ENCODE measurements at places on chromosomes 13 and 19.

DNA sequence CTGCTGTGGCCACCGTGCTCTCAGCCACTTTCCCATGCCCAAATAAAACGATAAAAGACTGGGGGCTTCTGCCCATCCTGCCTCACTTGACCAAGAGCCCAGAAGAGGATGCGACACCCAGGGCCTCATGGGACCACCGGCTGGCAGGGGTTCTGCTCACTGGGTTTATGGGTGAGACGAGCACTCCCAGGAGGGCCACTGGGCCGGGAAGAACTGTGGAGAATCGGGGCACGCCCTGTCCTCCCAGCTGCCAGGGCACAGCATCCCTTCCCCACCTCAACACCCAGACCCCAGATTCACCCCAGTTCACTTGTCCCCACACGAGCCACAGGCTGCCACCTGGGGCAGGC, 4.7 kb upstream of the F10 start:
- DNase-seq: no peak

DNA sequence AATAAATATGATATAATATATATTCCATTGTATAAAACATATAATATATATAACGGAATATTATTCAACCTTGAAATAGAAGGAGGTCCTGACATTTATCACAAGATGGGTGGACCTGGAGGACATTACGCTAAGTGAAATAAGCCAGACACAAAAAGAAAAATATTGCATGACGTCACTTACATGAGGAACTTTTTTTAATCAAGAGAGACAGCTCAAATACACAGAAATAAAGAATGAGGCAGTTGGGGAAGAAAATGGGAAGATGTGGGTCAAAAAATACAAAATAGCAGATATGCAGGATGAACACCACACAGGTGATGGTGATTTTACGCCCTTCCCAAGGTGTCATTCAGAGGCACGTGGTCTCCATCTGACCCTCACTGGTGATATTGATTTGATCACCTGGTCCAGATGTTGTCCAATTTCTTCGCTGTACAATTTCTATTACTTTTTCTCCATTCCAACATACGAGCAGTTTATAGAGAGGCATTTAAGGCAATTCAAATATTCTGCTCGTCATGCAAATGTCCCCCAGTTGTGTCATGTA, 513 bp upstream of the ZNF317 start:
- no peak for DNase-seq

- no peak for DNase-seq
Measured at GRCh38 chr13:107138486-107138885, 570.5 kb upstream of the ARGLU1 start.

DNA sequence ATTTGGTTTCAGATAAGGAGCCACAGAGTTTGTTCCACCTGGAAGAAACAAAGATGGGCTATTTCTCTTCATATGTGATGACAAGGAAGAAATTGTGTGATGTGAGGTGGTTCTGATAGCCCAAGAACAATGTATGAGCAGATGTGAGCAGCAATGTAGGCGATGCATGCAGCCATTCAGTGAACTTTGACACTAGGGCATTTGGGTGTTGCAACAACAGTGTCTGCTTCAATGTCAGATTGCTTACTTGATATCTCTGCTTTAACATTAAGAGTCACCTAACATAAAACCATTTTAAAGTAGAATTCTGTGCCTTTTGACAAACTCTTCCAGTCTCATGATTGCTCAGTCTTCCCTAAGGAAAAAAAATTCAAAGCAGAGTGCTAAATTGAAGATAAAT, 865.4 kb downstream of the SLITRK6 start:
- DNase-seq: no peak

- no peak for DNase-seq
Measured at GRCh38 chr13:74771964-74772363, 637.8 kb upstream of the KLF12 start.

- no peak for DNase-seq
Measured at GRCh38 chr19:55353356-55353802, 1.1 kb downstream of the COX6B2 start.

GRCh38 chr13:30581582-30581981, 36.1 kb upstream of the USPL1 start:
- DNase-seq: no peak

GRCh38 chr19:51689751-51690453, 3.2 kb upstream of the SPACA6 start:
- no peak for DNase-seq

- no peak for DNase-seq
Measured at GRCh38 chr13:32142115-32142514, 110.5 kb downstream of the FRY start.

DNA sequence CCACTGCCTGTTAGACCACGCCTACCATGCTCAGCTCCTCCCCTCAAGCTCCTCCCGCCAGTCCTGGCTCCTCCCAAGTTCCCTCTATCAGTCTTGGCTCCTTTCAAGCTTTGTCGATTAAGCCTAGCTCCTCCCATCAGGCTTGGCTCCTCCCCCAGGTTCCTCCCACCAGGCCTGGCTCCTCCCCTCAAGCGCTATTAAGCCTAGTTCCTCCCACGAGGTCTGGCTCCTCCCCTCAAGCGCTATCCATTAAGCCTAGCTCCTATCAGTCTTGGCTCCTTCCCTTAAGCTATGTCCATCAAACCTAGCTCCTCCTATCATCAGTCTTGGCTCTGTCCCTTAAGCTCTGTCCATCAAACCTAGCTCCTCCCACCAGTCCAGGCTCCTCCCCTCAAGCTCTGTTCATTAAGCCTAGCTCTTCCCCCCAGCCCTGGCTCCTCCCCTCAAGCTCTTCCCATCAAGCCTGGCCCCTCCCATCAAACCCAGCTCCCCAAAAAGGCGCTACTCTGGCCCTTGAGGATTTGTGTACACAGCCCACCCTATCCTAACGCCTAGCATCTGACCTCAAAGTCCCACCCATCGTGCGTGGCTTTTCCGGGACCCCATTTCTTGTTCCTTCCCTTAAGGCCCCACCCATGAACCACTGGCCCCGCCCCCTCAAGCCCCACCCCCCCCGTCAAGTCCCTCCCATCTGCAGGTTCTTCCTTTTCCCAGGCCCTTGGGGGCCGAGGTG, 10.0 kb downstream of the CAMSAP3 start:
- DNase-seq: no peak

GRCh38 chr19:48395499-48395898, 2.0 kb downstream of the GRIN2D start:
- no peak for DNase-seq

GRCh38 chr13:35283856-35284255, 192.6 kb downstream of the MAB21L1 start:
- no peak for DNase-seq

DNA sequence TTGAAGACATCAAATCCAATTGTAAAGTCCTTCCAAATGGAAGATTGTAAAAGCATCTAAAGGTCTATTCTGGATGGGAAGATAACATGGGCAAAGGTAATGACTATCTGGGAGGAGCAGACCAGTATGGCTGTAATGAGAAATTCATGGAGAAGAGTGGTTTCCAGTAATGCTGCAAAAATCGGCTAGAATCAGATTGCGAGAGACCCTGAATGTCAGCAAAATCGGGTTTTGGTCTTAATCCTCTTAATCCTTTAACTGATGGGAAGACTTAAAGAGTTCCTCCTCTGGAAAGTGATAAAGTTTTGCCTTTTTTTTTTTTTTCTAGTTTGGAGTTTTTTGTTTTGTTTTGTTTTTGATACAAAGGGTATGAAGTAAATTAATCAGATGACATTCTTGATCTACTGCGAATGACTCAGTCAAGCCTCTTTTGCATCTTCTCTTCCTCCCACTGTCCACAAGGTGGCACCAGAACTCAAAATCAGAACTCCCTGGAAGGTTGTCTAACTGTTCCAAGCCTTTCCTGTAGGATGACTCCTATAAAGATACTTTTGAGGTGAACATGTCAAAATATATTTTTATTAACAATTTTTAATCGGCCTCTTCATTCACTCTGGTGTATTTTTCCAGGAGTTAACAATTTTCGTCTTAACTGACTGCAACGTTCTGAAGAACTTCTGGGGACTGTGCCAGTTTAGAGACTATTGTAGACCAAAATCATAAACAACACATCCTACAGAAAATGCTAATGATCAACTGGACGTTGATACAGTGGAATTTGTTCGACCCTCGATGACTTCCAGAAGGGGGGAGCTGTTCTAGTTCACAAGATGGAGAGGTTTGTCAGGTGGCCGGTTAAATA, 213.3 kb upstream of the MIR17HG start:
- no peak for DNase-seq

DNA sequence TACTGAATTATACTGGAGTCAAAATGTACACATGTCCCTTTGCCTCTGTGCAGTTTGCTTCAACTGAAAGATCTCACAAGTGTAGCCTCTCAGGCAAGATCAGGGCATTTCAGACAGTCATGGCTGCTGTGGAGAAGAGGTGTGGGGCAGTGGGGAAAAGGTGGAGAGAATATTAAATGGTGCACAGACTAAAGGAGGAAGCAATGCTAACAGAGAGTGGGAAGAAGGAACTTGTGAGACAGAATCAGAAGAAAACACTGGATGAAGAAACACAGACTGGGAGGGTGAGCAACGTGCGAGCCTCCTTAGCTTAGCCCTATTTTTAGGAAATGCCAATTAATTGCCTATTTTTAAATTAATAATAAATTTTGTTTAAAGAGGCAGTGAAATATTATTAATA, 49.6 kb upstream of the RAP2A start:
- no peak for DNase-seq

DNA sequence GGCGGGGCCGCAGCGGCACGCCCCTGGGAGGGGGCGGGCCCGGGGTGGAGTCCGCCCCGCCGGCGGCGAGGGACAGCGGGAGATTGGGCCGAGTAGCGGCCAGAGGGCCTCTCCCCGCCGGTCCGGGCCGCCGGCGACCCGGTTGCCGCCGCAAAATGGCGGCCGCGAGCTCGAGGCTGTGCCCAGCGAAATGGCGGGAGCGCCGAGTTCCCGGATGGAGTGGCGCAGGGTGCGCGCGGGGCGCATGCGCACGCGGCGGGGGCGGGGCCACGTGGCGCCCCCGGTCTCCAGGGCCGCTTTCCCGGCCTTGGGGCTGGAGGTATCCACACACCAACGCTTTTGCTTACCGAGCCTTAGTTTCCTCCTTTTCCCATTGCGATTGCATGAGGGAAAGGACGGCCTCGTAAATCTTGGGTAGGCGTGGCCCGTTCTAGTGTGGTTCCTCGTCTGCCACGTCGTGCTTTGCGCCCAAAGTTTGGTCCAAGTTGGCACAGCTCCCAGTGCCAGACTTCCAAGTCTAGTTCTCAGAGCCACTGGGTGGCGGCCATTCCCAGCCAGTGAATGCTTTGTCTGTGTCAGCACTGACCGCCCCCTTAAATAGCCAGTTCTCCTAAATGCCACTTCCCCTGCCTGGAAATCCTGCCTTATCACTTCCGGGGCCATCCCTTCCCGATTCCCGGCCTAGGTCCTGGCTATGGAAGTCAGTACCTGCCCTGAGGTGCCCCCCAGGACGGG, 513 bp downstream of the CIRBP start:
- peak; percentile 73 for DNase-seq

DNA sequence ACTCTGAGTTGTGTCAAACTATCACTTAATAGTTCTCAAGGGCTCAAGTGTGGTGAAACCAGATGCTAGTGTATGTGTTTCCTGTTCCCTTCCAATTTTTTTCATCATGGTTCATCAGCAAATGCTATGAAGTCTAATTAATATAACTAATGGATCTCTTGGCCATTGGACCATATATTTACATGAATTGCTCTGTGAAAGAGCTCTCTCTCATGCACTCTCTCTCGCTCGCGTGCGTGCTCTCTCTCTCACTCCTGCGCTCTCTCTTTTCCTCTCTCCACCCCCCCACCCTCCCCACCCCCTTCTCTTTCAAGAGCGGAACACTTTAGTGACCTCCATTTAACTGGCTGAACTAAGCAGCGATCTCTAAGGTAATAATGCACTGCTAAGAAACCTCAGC, 547.0 kb upstream of the GPC6 start:
- DNase-seq: no peak

- no peak for DNase-seq
Measured at GRCh38 chr19:51462681-51463080, 4.4 kb upstream of the SIGLEC8 start.

DNA sequence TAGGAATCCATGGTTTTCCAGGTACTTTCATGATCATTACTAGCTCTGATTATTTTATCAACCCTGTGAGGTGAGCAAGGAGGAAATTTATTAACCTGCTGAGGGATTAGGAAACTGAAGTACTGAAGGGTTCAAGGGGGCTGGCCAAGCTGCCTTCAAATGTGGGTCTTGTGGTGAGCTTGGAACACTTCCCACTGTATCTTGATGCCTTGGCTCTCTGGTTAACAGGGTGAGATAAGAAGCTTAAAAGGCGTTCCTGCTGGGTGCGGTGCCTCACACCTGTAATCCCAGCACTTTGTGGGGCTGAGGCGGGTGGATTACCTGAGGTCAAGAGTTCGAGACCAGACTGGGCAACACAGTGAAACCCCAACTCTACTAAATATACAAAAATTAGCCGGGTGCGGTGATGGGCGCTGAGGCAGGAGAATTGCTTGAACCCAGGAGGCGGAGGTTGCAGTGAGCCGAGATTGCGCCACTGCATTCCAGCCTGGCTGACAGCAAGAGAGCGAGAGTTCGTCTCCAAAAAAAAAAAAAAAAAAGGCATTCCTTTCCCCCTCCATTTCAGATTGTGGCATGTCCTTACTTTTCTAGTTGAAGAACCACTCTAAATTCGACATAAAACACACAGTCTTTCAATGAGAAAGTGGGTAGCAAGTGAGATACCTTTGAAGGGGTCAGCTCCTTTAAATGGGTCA, 70.2 kb downstream of the KLF2 start:
- no peak for DNase-seq

DNA sequence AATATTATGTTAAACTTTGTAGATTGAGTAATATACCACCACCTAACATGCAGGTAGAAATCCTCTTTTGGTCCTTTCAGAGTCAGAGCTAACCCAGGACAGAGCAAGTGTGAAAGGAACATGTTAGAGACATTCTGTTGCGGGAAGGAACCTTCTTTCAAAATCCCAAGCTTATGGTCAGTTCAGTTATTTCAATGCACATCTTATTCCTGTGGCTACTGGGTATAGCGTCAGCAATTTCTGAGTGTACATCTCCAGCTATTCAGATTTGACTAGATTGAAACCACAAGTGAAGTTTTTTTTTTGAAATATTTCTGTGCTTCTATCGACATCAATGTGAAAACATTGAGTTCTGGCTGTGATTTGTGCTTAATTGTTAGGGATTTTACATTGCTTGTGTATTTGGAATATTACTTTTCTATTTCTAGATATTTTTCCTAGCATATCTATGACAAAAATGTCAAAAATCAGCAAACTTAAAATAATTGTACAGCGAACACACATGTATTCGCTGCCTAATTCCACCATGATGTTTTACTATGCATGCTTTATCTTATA, 165.3 kb downstream of the LMO7 start:
- no peak for DNase-seq

- no peak for DNase-seq
Measured at GRCh38 chr19:1411255-1412191, 4.1 kb downstream of the DAZAP1 start.

GRCh38 chr13:45863709-45864590, 12.4 kb upstream of the SIAH3 start:
- no peak for DNase-seq

GRCh38 chr13:51370116-51370515, 30.6 kb downstream of the SERPINE3 start:
- DNase-seq: no peak

Measured in stimulated activated CD4-positive, alpha-beta T cell treated with anti-CD3 and anti-CD28 coated beads, Interleukin-1b, Interleukin-23, amount 100 ng/mL, for 1 hour (primary cell).